Right renal pelvis (tissue), 4 donors: ENCODE measurements at places on chromosomes 12 and 14.

- DNase-seq: no peak
Observed at GRCh38 chr12:26686408-26686807, 146.6 kb downstream of the ITPR2 start.

DNA sequence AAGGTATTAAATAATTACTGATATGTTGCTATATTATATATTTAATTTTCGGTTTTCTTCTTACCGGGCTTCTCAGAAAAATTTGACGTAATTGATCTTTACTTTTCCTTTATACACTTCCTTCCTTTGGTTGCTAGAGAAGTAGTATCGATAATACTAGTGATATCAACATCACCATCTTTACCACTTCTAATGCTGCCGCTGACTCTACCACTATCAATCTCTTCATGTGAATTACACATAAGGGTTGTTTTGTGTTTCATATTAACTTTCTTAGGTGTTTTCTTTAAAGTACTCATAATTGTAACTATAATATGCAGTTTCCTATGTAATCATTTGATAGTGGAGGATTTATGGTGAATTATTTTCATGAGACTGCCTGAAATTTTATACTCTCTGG, 30.9 kb upstream of the KLRF1 start:
- no peak for DNase-seq

DNA sequence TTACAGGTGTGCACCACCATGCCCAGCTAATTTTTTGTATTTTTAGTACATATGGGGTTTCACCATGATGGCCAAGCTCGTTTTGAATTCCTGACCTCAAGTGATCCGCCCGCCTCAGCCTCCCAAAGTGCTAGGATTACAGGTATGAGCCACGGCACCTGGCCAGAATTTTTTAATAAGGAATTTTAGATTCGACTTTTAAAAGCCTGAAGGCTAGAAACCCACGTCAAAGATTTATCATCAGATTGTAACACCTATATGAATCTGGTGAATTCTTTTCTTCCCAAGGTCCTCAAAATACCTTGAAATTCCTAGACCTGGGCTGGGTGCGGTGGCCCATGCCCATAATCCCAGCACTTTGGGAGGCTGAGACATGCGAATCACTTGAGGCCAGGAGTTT, 18.7 kb upstream of the MMP19 start:
- no peak for DNase-seq

DNA sequence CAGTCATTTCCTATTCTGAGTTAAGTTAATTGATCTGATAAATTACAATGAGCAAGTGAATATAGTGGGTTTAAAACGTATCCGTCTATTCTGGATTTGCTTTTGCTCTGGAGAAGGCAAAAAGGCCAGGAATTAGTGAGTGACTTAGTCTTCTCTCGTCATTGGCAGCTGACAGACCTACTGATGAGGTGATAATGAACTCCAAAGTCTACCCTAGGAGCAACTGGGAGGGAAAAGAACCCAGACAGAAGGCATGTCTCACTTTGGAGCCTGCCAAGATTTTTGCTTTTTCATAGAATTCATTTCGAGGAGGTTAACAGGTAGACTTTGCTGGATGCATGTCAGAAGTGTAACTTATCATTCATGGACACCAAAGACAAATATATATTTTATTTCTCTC, 270.3 kb downstream of the FBXL14 start:
- DNase-seq: no peak

DNA sequence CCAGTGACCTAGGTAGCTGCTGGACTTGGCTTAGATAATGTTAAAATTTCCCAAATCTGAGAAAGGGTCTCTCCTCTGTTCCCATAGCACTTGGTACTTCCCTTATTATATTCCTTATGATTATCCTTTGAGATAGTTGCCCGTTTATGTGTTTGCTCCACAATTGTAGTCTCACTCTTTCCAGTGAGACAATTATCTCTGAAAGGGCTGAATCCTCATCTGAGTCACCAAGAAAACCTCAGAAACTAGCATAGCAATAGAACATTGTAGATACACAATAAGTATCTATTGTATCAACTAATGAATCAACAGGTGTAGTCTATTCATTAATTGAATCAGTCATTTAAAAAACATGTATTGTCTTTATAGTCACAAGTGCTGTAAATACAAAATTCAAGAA, 119.1 kb upstream of the FAR2 start:
- DNase-seq: no peak

- no peak for DNase-seq
Observed at GRCh38 chr14:101001311-101002069, 98.0 kb upstream of the RTL1 start.

DNA sequence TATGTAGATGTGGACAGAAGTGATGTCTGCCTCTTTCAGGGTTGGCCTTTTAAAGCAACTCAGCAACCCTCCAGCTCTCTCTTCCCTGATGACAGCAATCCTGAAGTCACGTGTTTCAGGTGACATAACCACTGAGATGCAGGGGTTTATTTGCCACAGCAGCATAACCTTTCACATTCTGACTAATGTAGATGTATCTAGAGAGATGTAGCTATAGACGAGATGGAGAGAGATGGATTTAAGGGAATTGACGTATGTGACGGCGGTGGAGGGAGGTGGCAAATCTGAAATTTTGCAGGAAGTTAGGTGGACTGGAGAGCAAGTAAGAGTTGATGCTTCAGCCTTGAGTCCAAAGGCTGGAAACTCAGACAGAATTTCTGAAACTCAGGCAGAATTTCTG, 126.0 kb downstream of the ZFP36L1 start:
- no peak for DNase-seq

DNA sequence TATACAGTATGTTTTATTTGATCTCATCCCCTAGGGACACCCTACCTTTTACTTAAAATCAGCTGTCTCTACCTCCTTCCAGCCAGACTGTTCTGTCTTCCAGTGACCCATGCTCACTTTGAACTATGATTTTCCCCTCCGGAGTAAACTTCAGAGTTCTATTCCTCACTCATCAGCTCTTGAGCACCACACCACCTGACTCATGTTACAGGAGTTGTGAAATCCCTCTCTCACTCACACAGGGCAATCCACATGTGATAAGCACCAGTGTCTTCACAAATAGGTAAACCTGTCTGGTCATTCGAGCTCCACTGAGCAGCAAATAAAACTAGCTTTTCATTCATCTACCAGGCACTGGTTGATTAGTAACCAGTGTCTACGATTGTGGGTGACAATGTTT, 177.3 kb upstream of the BMP4 start:
- DNase-seq: no peak

- DNase-seq: no peak
Observed at GRCh38 chr14:71619472-71619871, 312.8 kb upstream of the RGS6 start.
